ENCODE measurements at places on chromosomes 5 and 9.

DNA sequence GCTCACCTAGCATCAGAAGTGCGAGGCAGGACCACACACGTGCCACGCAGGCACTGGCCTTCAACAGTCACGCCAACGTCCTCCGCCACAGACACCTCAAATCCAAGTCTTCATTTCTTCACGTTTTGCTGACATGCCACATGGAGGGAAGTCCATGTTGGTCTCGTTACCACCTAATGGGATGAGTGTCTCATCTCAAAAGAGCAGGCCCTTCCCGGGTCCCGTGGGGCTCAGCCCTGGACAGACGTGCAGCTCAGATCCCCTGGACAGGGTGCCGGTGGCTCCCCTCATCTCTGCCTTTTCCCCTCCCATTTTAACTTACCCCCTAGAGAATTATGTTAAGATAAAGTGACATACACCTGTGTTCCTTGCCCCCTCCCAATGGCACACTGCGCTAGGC is 76.8 kb downstream of the MRPL36 start:
- no peak for DNase-seq

- DNase-seq: no peak
Observed at GRCh38 chr5:6905883-6906282, 192.7 kb downstream of the TENT4A start.

DNA sequence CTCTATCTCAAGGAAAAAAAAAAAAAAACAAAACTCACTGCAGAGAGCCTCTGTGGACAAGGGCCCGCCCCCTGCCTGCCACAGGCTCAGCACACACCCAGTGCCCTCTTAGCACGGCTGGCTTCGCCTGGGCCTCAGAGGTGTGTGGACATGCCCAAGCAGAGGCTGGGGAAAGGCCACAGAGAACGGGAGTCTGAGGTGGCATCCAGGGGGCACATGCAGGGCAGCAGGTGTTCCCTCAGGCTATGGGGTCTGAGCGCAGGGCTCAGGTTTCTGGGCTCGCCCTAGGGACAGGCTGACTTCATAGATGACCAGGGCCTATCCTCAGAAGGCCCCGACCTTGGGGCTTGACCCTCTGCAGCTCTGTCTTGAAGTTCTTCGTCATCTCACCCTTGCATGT is 138.7 kb downstream of the ZNF354C start:
- DNase-seq: no peak

DNA sequence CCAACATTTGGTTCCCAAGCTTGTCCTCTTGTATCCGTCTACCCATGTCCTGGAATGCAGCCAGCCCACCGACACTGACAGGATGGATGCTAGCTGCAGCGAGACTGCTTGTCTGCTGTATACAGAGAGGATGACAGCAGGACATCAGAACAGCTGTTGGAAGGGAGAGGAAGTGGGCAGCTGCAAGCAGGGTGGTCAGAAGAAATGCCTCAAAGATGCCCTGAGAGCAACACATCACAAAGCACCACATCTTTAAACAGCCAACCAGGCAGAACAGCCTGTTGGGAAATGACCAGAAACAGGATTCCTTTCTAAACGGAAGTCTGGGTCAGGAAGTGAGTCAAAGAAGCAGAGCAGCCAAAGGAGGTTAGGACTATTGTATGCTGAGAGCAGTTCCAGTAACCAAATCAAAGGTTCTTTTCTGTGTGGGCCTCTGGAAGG is 219.1 kb downstream of the NDUFS4 start:
- no peak for DNase-seq

DNA sequence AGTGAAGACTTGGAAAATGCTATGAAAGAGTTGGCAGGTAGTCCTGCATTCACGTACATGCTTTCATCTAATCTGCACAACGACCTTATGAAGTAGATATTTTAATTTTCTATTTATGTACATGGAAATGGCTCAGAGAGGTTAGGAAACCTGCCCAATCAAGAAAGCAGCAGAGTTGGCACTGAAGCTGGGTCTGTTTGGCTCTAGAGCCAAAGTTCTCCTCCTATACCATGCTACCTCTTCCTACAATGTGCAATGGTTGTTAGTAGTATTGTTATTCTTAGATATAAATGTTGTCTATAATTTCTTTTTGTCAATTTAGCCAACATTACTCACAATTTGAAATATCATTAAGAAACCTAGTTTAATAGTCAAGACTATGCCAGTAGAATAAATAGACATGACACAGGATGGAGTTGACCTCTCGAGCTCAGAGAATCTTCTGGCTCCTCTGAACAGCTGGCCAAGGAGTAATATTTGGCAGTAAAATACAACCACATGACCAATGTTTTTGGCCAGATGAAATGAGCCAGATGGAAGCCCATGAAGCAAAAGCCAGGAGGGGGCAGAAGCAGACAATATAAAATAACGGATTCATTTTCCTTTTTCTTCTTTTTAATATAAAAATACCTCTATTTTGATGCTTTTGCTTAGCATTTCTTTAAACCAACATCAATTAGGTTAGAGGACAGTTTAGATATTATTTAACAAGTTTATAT is 542.3 kb downstream of the PDE4D start:
- DNase-seq: no peak

GRCh38 chr5:139745800-139746690 is 49.6 kb upstream of the PSD2 start:
- DNase-seq: no peak

DNA sequence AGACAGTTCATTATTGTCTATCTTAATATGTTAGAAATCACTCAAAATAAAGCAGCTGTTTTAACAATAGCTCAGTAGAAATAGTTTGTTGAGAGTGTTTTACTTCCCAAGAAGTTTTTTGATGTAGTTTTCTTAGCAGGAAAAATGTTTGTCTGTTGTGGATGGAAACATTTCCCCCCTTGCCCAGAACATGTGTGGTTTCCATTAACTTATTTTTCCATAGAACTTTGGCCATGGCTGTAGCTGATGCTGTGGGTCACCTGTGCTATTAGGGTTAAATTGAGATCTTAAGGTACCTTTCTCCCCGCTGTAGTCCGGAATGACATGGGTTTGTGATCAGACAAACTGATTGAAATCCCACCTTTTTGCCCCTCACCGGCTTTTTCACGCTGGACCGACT is 294.9 kb downstream of the FANCC start:
- DNase-seq: no peak

DNA sequence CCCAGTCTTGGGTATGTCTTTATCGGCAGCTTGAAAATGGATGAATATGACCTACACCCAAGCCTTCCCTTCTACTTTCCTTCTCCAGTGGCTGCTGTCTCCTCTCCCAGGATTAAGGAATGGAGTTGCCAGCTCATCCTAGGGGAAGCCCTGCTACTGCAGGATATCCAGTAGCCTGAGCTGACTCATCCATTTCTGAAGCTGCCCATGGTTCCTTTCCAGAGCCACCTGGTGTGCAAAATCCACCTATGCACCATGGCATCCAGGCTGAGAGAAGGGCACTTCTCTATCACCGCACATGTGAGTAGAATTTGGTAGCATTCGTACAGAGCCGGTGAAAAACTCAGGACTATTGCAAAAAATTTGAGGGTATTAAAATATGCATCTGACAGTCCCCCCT is 290.8 kb downstream of the YTHDC2 start:
- DNase-seq: no peak

GRCh38 chr5:94243612-94244011 is 374.8 kb downstream of the KIAA0825 start:
- no peak for DNase-seq

GRCh38 chr5:38515646-38516045 is 40.8 kb downstream of the LIFR start:
- DNase-seq: no peak
